ENCODE measurements at places on chromosomes 7 and 10.

- DNase-seq, result no peak
Observed at GRCh38 chr10:91891125-91892001, 17.9 kb downstream of the FGFBP3 start.

DNA sequence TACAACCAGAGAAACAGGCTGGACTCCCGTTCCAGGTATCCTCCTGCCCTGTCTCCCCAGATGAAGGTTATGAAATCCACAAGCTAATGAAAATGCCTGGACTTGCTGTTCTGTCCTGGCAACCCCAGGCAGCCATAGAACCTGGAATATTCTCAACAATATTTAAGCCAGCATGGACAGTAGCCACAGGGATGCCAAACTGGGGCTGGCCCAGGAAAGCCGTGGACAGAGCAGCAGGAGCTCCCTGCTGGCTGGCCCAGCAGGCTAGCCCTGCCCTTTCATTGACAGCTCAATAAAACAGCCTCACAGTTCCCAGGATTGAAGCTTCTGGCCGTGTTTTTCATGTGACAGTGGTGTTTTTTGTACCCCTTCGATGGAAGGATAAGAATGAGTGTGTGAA lies 230.6 kb downstream of the BMPER start:
- no peak for DNase-seq

DNA sequence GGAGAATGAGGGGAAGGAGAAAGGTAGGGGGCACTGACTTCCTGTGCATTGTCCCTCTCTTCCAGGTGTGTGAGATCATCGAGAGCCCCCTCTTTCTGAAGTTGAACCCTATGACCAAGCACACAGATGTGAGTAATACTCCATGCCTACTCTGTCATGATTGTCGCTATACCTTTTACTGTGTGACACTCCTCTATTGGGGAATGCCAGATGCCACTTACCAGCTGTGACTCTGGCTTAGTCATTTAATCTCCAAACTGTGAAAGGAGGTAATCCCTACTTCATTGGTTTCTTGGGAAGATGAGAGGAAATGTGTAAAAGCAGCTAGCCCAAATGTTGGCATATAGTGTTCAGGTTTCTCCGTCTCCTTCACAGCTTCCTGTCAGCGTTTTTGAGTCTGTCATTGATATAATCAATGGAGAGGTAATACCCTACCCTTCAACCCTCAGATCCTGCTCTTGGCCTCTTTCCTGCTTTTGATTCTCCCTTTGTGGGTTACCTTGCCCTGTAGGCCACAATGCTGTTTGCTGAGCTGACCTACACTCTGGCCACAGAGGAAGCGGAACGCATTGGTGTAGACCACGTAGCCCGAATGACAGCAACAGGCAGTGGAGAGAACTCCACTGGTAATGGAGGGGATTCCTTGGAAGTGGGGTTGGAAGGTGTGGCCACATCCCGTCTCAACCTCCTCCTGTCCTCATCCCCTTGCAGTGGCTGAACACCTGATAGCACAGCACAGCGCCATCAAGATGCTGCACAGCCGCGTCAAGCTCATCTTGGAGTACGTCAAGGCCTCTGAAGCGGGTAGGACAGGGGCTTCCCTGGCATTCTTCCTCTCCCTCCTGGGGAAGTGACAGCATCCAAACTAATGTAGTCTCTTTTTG lies 2.0 kb downstream of the COPS6 start:
- no peak for DNase-seq

GRCh38 chr10:27884185-27884641 lies 114.7 kb downstream of the ODAD2 start:
- no peak for DNase-seq

DNA sequence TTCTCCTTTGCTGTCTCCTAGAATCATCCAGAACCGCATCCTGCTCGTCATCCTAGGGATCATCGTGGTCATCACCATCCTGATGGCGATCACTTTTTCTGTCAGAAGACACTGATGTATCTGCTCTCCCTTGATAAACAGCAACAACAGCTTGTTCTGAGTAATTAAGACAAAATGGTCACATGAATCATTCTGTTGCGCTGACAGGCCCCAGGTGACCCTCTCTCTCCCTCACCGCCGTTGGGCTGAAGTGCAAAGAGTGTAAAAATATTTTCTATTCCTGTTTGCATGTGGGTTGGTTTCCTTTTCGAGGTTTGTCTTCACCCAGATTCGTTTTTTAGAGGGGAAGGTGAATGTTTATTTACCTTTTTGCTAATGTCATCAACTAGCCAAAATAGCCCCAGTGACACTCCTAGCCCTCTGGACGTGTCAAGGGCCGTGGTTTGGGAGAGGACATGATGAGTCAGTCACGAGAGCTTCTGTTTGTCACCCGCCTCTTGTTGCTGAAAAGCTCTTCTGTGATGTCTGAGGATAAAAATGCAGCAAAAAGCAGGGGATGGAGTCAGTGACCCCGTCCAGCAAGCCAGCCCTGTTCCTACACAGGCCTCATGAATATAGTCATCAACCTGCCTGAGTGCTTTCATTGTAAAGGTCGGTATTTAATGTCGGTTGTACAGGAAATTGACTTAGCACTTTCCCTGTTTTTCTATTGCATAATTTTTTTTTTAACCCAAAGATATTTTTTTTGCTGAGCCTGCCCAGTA lies 134.6 kb upstream of the TCF7L2 start:
- no peak for DNase-seq

- DNase-seq, result no peak
Observed at GRCh38 chr10:24908793-24909423, 43.5 kb downstream of the PRTFDC1 start.

GRCh38 chr10:121481180-121481579 lies 117.1 kb downstream of the FGFR2 start:
- DNase-seq, result no peak

DNA sequence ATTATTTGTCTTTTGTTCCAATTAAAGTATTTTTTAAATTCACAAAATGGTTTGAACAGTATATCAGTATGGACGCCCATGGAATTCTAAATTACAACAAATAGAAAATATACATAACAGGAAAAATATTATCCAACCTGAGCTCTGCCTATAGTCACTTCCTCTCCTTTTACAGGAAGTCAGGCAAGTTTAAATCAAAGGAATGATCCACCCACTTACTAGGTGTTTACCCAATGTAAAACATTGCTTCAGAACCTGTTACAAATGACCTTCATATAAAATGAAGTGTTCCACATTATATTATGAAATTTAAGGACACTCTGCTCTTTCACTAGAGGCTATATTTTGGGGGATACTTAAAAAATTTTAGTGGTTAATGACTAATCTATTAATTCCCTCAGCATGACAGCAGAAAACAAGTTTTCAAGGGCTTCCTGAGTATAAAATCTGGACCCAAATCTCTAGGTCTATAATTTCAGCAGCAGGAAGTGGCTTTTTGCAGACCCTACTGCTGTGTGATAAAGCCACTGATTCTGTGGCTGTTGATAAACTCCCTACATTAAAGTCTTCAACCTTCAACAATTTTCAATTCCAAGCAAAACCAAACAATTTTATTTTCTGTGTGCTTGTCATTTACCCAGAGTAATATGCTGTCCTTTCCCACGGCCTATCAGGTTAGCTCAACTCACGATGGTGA lies 722.6 kb downstream of the GATA3 start:
- no peak for DNase-seq

GRCh38 chr10:91598211-91598977 lies 34.5 kb downstream of the PPP1R3C start:
- no peak for DNase-seq

- no peak for DNase-seq
Observed at GRCh38 chr7:31735991-31736982, 49.3 kb downstream of the PPP1R17 start.

DNA sequence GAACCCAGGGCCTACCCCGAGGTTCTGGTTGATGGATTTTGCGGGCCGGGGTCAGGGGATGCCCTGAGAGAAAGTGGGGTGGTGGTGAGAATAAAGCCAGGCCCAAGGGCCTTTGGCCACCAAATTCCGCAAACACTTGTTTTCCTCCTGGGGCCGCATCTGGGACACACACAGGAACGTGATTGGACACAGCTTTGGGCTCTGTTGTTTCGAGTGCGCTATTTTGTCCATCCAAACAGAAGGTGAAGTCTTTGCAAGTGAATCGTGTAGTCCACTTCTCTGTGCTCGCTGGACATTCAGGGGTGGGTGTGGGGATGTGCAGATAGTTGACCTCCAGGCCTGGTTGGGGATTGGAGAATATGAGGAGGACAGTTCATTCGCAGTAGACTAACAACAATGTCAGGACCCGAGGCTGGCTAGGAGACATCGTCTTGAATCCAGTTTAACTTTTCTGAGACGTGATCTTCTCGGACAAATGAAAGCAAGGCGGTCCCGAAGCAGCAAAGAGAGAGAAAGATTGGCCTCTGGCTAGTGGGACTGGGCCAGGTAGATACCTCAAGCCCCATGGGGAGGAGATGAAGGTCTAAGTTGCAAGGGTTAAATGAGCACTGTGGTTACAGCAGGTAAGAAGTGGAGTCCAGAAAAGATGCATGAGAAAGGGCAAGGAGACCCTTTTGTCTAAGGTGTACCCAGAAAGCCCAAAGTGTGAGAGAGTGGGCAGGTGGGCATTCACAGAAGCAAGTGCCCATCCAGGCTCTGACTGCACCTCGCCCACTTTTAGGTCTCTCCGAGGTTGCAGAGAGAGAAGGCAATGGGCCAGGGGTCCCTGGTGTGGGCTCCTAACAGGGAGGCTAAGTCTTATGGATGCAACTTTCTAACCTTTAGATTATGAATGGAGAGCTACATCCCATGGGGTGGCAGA lies 764 bp upstream of the FAM131B start:
- no peak for DNase-seq

DNA sequence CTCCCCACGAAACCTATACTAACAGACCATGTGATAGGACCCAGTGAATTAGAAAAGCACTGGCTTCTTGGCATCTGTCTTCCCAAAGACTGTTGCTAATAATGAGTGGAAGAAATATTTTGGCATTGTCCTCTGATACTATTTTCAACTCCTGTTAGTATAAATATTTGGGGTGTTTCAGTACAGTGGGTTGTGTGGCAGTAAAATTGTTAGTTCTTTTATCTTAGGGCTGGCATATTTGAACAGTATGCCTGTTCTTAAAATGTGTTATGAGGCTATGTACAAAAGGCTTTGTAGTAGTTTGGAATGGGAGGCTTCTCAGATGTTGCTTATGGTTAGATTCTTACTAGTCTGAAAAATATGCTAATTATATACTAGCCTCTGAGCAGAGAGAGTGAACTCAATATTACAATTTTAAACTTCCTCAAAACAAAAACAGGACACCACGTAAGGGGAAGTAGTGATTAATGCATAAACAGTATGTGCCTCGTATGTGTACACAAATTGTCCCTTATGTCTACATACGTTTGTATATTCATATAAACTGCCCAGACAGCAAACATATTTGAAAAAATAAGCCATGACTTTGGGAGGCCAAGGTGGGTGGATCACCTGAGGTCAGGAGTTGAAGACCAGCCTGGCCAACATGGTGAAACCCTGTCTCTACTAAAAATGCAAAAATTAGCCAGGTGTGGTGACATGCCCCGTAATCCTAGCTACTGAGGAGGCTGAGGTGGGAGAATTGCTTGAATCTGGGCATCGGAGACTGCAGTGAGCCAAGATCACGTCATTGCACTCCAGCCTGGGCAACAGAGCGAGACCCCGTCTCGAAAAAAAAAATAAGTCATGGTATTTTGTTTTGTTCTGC lies 115.4 kb downstream of the ARID5B start:
- DNase-seq, result no peak

DNA sequence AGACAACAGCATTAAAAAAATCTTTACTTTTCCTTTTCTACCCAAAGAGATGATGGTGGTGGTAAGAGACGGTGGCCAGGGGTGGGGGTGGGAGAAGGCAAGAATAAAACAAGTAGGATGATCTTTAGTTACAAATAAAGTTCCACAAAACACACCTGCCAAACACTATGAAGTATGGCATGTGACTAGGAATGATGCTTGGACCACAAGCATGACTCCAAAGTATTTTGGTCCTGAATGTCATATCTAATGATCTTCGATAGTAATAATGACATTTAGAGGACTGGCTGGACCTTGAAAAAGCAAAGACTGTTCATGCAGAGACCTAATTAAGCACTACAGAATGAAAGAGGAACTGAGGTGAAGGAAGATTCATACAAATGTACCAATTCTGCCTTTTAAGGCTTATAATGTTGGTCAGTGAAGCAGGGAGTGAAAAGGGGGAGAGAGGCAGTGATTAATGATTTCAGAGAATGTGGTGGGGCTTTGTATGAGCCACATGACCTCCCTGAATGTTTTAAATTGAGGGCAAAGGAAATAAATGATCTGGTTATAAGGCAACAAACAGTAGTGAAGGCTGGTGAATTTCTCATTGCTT lies 29.6 kb upstream of the DKK1 start:
- no peak for DNase-seq

- no peak for DNase-seq
Observed at GRCh38 chr7:233249-234035, 41.1 kb downstream of the FAM20C start.

GRCh38 chr7:120394595-120394994 lies 121.6 kb downstream of the KCND2 start:
- DNase-seq, result no peak

- DNase-seq, result no peak
Observed at GRCh38 chr7:14293434-14293833, 304.0 kb upstream of the ETV1 start.

GRCh38 chr7:69412331-69413146 lies 185.7 kb upstream of the AUTS2 start:
- DNase-seq, result no peak

DNA sequence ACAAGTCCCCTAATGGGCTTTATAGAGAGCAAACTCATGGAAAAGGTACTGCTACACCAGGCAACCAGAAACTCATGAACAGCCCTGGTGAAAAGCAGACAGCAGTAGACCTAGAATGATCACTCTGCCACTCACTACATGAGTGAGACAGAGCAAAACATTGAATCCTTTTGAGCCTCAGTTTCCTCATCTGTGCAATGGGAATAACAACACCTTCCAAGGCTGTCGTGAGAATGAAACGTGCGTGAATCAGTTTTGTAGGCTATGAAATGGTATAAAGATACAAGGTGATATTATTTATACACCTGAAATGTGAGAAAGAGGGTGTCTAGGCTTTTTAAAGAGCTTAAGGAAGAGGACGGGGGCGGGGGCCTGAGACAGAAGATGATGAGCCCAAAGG lies 14.3 kb upstream of the PROSER2 start:
- DNase-seq, result no peak

DNA sequence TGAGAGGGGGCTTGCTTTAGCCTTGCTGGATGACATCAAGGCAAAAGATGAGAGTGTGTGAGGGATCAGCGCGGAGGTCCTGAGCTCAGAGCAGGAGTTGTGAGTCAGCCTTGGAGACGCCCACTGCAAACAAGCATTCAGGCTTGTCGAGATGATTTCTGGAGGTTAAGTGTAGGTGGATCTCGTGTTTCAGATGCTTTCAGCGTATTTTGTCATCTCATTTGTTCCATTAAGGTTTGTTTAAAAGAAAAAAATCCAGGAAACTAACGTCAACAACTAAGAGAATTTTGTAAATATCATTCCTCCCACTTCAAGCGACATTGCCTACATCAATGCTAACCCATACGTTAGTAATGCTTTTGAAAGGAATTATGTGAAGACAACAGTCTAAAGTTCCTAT lies 715.4 kb upstream of the NRP1 start:
- no peak for DNase-seq
